ENCODE measurements at places on chromosomes 11 and 22.
A peak's percentile ranks its signal among the peaks of the same experiment; 100 is the strongest.

DNA sequence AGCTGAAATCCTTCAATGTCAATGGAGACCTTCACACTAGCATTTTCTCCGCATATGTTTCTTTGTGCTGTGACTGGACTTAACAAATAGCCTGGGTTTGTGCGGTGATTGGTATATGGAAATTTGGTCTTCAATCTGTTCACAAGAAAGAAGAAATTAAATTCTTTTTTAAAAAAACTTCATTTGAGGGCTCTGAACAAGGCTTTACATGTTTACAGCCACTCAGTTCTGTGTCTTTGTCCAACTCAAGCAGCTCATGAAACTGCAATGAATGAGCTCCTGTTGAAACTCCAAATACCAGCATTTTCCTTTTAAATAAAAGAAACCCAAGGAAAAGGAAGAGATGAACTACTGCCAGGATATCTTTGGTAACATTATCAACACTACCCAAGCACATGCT lies 57.3 kb downstream of the PIK3C2A start:
- DNase-seq = no peak

GRCh38 chr11:69907611-69908010 lies 88.4 kb upstream of the FGF3 start:
- no peak for DNase-seq

- DNase-seq = no peak
Observed at GRCh38 chr22:27973846-27974245, 54.8 kb upstream of the PITPNB start.

DNA sequence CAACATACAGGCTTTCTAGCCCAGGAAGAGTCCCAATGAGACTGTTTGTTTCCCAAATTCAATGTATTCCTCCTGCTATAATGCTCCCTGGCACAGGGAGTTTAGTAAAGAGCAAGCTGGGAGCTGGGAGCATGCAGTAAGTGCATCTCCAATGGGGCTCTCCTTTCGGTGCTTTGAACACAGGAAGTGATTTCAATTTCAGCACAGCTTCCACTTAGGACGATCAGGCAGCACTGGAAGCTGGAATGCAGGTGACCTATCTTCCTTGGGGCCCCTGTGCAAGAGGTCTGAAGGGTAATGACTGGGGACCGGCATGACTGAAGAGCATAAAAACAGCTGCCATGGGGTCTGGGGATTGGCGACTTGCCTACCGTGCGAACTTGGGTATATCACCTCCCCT lies 76.0 kb downstream of the LARGE1 start:
- DNase-seq = no peak

DNA sequence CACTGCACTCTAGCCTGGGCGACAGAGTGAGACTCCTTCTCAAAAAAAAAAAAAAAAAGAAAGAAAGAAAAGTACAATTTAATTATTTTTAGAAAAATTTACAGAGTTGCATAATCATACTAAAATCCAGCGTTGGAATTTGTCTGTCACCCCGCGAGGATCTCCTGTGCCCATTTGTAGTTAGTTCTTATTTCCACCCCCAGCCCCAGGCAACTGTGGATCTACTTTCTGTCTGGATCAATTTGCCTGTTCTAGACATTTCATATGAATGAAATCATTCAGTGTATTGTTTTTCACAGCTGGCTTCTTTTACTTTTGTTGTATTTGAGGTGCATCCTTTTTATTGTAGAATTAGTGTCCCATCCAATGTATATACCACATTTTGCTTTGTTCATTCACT lies 102.6 kb upstream of the RASSF10 start:
- DNase-seq = no peak

GRCh38 chr11:76455931-76456330 lies 11.1 kb downstream of the EMSY start:
- no peak for DNase-seq

DNA sequence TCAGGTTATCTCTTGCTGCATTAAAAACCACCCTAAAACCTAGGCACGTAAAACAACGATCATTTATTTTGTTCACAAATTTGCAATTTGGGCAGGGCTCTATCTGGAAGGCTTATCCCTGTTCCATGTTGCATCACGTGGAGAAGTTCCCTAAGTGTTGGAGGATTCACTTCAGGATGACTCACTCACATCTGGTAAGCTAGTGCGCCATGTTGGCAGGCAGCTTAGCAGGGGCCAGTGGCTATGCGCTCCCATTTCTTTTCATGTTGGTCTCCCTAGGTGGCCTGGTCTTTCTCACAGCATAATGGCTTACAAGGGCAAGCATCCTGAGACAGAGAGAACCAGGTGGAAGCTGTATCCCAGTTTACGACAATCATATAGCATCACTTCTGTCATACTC lies 226.8 kb downstream of the BLID start:
- no peak for DNase-seq

- DNase-seq = no peak
Observed at GRCh38 chr22:31039393-31039792, 41.7 kb upstream of the SMTN start.

GRCh38 chr11:45799562-45799961 lies 5.4 kb upstream of the SLC35C1 start:
- no peak for DNase-seq

DNA sequence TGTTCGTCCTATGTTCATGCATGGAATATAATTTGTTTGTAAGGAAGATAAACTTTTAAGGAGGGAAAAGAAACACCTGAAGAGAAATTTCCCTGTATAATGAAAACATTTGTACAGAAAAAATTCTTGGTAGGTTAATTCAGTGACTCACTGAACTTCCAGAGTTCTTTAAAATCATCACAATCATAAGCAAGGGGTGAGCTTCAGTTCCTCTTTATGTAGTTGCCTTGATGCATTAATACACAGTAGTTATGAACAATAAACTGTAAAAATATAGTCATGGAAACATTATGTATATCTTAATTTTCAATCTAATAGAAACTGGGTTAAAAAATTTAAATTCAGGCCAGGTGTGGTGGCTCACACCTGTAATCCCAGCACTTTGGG lies 1.1 kb upstream of the C11orf65 start:
- DNase-seq = no peak

GRCh38 chr22:50281957-50282356 lies 11.8 kb upstream of the MAPK11 start:
- DNase-seq = no peak

- no peak for DNase-seq
Observed at GRCh38 chr11:33733980-33734379, 2.2 kb downstream of the CD59 start.

DNA sequence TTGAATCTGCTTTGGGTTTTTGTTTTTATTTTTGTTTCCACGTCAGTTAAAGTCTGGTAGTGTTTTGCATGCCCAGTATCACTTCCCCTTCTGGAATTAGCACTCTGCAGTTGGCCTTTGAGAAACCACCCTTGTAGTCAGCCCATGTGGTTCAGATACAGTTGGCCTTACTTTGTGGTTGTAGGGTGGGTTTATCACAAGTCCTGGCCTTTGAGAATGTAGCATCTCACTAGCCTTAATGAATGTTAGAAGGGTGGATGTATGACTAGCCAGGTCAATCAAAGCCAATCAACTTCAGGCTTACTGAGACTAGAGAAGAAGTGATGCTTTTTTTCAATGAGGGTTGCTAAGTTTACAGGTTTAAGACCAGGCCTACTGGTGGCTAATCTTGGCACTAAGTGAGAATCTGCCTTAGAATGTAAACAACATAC lies 19.8 kb downstream of the ARL14EP start:
- no peak for DNase-seq

GRCh38 chr11:11381471-11382105 lies 28.5 kb upstream of the CSNK2A3 start:
- DNase-seq = no peak

- no peak for DNase-seq
Observed at GRCh38 chr11:2867722-2868505, 17.7 kb downstream of the CDKN1C start.

DNA sequence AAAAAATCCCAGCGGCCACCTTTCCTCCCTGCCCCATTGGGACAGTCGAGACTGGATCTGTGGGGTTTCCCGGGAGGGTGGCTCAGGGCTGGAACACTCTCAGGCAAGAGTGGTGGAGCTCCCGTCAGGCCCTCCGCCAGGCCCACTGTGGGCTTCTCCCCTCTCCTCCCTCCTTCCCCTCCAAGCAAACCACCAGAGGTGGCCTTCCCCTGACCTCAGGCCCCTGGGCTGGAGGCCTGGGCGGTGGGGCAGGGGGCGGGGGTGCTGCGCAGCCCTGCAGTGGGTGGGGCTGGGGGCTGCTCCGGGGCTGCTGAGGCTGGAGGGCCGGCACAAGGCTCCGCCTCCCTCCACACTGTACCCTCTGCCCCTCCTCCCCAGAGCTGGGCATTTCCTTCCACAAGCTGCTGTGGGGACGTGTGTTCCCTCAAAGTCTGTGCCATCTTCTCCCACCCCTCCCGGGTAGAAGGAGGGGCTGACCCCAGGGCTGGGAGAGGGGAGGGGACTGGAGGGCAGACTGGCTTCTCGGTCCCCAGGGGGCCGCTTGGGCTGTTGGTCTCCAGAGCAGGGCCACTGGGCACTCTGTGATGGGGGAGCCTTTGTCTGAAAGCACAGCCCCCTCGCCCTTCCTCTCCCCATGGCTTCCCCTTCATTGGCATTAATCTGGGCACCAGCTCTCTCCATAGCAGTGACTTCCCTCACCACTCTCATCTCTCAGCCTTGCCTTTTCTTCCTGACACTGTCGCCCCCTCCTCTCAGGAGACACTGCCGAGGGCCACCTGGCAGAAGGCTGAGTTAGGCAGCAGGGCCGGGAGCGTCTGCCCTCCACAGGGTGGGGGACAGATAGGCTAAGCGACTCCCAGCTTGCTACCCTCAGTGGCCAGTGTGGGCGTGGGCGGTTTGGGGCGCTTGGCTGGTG lies 7.1 kb downstream of the RCOR2 start:
- DNase-seq = no peak

- DNase-seq = no peak
Observed at GRCh38 chr11:81585390-81585933, 1148.2 kb downstream of the FAM181B start.

- no peak for DNase-seq
Observed at GRCh38 chr11:1341928-1342524, 32.6 kb upstream of the TOLLIP start.

GRCh38 chr11:82663535-82663934 lies 70.1 kb downstream of the FAM181B start:
- no peak for DNase-seq

DNA sequence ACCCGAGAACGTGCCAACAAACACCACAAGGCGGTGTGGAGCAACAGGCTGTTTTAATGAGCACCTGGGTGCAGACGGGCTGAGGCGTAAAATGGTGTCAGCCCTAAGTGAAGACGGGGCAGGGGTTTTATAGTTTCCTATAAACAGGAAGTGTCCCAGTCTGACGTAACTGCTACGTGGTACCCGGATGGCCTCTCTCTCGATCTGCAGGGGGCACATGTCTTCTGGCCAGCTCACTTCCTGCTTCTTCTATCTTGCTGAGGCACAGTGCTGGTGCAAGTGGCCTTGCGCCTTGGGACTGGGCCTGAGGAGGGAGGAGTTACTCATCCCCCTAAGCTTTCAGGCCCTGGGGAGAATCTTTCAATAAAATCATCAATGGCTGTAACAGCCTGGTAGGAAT lies 20.9 kb downstream of the OOSP3 start:
- no peak for DNase-seq

DNA sequence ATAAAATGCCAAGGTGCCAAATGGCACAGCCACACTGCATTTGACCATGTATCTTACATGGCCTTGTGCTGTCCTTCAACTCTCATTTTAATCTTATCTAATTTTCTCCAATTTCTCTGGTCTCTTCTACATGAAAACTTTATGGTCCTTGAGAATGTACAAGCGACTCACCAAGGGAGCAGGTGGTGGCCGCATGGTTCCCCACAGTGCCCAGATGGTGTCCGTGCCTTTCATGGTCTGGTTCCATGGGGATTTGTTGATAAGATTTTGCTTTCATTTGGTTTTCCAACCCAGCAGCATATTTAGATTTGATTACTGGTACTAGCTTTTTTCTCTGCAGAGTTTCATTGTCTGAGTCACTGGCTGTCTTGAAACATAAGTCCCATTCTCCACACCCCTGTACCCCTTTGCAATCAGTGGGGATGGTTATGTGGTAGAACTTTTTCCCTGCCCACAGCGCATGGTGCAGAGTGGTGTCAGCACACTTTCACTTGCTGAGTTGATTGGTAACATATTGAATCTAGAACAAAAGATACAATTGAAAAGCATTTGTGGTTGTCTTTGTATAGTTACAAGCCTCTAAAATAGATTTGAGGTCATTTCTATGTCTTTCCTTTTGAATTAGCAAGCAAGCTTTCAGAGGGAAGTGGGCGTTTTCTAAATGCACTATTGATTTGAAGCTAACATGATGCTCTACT lies 24.1 kb downstream of the ZNRF3 start:
- peak; percentile 50 for DNase-seq

- DNase-seq = no peak
Observed at GRCh38 chr11:101907815-101908214, 7.0 kb upstream of the CEP126 start.

- peak; percentile 94 for DNase-seq
Observed at GRCh38 chr22:31753634-31754501, at the start of gene DEPDC5. Gene DEPDC5 (plus strand): TSS chr22:31754019. CDS start chr22:31754922, 903 bp downstream.

- DNase-seq = no peak
Observed at GRCh38 chr22:46538814-46539160, 1.4 kb upstream of the CELSR1 start.

- DNase-seq = no peak
Observed at GRCh38 chr11:91792779-91793262, 431.8 kb upstream of the FAT3 start.

DNA sequence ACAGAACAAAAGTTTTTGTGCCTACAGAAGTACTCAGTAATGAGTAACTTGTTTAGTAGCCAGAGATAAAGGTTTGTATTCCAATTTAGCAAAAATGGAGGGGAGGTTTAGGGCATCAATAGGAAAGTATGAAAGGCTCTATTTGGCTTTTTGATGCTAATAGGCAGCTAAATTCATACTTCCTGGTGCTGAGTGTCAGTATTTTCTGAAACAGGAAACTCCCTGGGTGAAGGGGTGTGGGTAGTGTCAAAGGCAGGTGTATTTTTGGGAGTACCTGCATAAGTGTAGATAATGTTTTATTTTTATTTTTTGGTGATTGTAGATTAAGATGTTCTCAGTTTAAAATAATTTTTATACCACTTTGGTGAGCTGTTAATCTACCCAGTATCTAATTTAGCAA lies 29.3 kb upstream of the MMP7 start:
- no peak for DNase-seq

DNA sequence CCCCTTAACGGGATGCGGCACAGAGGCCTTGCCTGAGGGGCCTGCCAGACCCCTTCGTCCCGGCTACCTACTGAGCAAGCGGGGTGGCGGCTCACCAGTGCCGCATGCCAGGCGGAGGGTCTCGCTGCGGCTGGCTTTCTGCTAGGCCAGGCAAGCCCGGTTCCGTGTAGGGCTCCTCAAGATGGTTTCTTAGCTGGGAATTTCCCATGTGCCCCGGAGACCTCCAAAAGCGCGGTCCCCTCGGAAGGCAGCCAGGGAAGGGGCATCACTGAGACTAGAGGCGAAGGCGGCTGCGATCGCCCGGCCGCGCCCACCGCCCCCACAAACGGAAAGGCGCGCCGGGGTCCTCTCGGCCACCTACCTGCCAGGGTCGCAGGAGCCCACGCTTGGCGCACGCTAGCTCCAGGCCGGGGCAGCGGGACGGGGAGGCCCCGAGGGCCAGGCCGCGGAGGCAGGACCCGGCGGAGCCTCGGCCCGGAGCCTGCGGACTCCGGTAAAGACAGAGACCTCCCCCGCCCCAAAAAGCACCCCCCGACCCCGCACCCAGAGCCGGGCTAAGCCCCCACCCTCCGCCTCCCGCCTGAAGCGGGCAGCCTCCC lies 23.8 kb downstream of the MICAL3 start:
- no peak for DNase-seq

GRCh38 chr11:59901306-59901705 lies 22.7 kb downstream of the OOSP3 start:
- DNase-seq = no peak

GRCh38 chr22:29172216-29172615 lies 33.5 kb upstream of the EMID1 start:
- no peak for DNase-seq

Data from stimulated activated CD8-positive, alpha-beta memory T cell treated with anti-CD3 and anti-CD28 coated beads, Interleukin-15, amount 100 ng/mL, for 48 hours (primary cell).